ENCODE measurements at places on chromosomes 11 and 22.
A peak's percentile ranks its signal among the peaks of the same experiment; 100 is the strongest.

- DNase-seq: no peak
These were observed 26.0 kb downstream of the MUC2 start for GRCh38 chr11:1100417-1101245.

DNA sequence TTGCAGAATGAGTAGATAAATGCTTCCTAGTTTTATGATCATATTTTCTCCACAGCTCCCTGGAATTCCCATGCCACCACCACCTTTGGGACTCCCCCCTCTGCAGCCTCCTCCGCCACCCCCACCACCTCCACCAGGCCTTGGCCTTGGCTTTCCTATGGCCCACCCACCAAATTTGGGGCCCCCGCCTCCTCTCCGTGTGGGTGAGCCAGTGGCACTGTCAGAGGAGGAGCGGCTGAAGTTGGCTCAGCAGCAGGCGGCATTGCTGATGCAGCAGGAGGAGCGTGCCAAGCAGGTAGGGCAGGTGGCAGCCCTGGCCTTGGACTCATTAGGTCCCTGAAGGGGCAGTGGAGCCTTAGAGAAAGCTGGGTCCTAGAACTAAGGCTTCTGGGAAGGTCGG, 2.9 kb downstream of the SF3B2 start:
- no peak for DNase-seq

DNA sequence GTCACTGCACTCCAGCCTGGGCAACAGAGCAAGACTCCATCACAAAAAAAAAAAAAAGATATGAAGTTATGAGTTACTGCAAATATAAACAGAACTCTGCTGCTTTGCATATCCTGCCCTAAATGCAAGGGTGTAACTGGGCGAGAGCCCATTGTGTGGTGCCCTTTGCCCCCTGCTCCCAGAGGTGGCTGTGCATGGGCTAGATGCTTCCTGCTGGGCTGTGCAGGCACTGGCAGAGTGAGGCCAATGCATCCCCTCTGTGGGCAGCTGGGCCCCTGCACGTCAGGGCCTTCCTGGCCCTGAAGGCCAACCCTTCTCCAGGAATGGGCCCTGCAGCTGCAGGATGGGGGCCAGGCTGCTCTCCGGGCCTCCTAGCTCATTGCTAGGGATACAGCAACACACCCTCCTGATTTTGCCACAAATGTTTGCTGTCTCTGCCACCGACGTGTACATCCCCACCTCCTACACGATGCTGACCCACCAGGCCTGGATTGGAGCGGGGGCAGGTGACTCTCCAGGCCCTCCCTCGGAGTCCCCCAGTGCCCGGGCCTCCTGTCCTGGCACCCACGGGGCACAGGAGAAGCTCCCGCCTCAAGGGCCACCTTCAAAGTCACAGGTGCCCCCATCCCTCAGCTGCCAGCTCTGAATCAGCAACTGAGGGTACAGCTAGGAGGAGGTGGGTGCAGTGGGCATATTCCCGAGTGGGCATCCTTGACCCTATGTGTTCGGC, 40.7 kb upstream of the COMT start:
- no peak for DNase-seq

DNA sequence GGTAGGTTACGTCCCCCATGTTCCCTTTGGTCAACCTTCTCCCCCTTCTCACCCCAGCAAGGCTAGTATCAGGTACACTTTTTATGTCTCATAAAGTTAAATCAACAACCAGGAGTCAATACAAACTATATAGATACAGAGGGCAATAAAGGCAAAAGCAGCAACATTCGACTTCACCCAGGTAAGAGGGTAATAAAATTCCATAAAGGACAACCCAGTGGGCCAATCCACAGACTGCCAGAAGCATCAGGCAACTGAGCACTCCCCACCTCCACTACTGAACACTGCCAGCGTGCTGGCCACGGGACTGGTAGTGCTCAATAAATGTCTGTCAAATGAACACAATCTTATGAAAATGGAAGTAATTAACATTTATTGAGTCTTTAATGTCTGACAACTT, 5.1 kb upstream of the MS4A18 start:
- DNase-seq: no peak

DNA sequence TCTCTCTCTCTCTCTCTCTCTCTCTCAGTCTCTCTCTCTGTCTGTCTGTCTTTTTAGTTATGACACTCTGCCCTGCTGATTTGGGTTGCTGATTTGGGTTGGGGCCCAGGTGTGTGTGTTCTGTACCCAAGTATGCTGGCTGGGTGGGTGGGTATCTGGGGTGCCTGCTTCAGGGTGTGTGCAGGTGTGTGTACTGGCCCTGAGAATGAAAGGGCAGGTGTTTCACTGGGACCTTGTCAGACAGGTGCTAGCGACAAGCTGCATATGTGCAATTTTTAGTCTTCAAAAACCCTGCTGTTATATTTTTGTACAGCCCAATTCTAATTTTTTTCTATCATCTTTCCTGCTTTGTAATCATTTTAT, 943 bp downstream of the CSF2RB start:
- DNase-seq: no peak

DNA sequence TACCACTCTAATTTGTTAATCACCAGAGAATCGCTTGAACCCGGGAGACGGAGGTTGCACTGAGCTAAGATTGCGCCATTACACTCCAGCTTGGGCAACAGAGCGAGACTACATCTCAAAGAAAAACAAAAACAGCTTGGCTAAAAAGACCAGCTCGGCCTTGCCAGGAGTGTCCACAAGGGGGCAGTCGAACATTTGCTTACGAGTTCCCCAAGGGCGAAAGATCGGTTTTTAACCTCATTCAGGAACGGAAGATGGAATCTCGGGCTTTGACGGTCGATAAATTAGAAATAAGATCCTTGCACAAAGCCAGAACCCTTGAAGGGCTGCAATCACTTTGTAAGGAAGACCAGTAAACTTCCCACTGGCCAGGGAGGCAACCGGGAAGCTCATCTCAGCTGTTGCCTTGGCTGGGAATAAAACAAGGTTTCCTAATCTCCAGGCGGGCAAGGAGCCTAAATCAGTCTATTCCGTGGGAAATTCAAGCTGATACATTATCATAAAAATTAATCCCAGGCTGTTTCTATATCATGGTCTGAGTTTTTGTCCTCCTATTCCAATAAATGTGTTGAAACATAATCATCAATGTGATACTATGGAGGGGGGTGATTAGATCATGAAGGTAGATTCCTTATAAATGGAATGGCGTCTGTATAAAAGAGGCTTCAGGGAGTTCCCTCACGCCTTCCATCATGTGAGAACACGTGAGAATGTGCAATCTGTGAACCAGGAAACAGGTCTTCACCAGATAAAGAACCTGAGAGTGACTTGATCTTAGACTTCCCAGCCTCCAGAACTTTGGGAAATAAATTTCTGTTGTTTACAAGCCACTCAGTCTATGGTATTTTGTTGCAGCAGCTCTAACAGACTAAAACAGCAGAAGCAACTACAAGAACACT, 14.9 kb upstream of the SLC29A2 start:
- DNase-seq: peak; percentile 62

GRCh38 chr11:35118906-35119305, 20.1 kb upstream of the CD44 start:
- no peak for DNase-seq

GRCh38 chr11:16155448-16155847, 200.9 kb downstream of the SOX6 start:
- DNase-seq: no peak

DNA sequence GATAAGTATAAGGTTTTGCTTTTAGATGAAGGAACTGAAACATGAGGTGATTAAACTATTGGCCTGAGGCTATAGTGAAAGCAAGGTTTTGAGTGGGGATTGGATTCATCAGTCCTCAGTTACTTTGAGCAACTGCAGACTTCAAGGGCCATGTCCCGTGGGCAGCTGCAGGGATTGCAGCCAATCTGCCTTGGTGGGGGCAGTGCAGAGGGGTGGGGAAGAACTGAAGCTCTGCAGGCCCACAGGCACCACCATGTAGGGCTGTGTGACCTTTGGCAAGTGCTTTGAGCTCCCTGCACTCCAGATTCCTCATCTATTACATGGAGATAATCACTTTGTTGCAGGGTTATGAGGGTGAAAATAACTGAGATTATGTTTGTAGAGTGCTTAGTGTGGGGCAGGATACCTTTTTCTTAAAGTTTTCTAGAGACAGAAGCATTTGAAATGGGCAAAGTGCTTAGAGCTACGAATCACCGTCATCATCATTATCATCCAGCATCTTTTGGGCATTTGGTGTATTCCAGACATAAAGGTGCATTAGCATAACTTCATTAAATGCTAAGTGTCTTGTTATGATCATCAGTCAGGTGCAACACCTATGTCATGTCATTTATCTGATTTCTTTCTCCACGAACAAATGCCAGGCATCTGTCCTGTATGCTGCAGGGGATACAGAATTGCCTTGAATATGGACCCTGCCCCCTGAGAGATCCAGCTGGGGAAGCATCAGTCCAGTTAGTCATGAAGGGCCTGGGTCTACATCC, 72.1 kb upstream of the TENM4 start:
- DNase-seq: no peak

GRCh38 chr11:107679255-107680024, 32.4 kb downstream of the SLN start:
- DNase-seq: no peak

DNA sequence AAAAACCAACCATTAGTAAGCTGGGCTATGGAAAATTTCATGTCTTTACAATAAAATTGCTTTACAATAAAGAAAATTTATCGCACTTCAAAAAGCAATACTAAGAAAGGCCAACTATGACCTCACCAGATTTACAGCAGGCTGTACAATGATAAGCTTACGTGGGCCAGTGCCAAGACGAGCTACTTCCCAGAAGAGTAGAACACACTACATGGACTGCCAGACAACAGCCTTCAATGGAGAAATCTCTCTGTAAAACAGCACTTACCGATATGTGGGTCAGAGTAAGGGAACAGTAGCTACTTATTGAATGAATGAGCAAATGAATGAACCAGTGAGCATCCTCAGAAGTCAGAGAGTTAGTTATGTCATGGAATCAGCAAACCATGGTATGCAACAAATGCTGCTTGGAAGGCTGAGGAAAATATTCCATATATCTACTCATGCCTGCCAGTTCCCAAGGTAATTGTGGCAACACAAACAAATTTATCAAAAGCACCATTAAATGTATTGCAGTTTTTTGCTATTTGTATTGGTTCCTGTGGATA, 74.4 kb downstream of the SLC36A4 start:
- DNase-seq: no peak

- no peak for DNase-seq
These were observed 729.8 kb downstream of the FAM181B start for GRCh38 chr11:82003671-82004515.

DNA sequence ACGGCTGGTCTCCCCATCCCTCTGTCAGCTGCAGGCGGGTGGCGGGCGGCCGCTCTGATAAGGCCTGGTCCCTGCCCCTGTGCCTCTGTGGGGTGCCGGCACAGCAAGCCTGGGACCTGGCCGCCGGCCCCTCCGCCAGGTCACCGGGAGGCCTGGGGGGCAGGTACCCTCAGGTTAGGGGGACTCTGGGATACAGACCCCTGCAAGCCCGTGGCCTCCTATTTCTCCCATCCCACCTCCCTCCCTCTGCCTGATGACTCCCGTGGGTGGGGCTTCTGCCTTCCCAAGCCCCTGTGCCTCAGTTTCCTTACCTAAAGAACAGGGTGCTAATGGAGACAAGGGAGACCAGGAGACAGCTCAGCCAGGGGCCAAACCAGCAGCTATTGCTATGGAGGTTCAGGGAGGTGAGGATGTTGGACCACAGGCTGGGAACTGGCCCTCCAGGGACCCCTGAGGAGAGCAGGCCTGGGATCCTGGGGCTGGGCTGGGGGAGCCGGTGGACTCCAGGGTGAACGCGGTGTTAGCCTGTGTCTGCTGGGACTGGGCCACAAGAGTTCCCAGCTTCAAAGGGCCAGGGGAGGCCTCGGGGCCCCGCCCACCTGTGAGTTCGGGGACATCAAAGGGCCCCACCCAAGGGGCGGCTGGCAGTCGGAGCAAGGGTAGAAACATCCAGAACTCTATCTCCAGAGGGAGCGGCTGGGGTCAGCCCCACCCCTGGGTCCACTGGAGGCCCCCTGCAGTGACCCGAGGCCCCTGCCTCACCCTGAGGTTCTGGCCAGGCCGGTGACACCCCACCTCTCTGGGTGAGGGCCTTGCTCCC, 32.0 kb upstream of the TH start:
- DNase-seq: no peak

DNA sequence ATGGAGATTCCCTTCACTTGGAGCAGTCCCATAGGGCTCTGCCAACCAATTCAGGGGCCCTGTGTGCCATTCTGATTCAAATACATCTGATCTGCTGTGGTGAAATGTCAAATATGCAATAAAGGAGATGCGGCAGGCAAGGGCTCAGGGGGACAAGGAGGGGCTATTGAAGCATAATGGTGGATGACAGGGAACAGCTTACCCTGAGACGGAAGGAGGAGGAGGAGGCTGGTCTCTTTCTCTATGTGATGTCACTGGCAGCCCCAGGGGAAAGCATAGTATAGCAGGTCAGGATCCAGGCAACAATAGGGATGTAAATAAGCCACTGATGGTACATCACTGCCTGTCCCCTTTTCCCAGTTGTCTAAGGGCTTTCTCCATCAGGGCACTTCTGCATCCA, 350.9 kb upstream of the SYN3 start:
- no peak for DNase-seq

DNA sequence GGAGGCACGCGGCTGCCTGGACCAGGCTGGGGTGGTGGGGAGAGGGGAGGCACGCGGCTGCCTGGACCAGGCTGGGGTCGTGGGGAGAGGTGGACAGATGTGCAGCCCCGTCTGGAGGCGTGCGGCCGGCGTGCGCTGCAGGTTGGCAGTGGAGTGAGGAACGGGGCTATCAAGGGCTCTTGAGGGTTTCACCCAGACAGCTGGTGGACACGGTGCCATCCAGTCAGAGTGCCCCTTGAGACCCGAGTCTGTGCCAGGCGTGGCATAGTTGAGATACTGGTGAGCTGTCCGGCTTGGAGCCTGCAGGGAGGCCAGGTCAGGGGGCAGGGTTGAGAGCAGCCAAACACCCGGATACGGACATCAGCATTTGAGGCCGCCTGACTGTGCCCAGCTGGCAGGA, 1.5 kb upstream of the GRAMD4 start:
- DNase-seq: no peak

DNA sequence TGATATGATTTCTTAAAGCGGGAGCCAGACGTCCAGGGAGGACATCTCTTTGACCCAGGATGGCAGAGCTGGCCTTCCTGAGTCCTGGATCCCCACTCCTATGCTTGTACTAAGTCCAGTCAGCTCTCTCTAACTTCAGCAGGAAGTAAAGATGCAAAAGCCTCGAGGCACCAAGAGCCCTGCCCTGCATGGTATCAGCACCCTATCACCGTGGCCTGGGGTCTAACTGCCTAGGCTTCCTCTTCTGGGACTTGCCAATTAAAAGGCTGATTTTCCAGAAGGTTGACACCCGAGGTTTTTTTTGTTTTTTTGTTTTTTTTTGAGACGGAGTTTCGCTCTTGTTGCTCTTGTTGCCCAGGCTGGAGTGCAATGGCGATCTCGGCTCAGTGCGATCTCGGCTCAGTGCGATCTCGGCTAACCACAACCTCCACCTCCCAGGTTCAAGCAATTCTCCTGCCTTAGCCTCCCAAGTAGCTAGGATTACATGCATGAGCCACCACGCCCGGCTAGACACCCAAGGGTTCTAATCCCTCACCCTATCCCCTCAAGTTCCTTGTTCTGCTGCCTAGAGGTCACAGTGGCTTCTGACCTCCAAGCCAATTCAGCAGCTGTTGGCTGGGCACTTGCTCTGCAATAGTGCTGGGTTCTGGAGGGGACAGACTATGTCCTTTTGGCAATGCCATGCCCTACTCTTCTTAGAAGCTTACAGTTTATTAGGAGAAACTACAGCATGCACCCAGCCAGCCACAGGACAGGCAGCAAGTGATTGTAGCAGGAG, 50.6 kb upstream of the FTH1 start:
- no peak for DNase-seq

GRCh38 chr22:49305214-49305965, 522.3 kb downstream of the BRD1 start:
- DNase-seq: no peak

GRCh38 chr22:28314959-28315358, 364.7 kb downstream of the TTC28 start:
- DNase-seq: no peak
